AG09319 (cell line): ENCODE measurements at places on chromosomes 11 and 22.

GRCh38 chr11:16791191-16791961 is 52.9 kb downstream of the C11orf58 start:
- peak; percentile 62 for DNase-seq

- DNase-seq = no peak
Observed at GRCh38 chr11:35282221-35282882, 137.0 kb downstream of the SLC1A2 start.

- DNase-seq = no peak
Observed at GRCh38 chr11:116233561-116233960, 539.2 kb downstream of the BUD13 start.

DNA sequence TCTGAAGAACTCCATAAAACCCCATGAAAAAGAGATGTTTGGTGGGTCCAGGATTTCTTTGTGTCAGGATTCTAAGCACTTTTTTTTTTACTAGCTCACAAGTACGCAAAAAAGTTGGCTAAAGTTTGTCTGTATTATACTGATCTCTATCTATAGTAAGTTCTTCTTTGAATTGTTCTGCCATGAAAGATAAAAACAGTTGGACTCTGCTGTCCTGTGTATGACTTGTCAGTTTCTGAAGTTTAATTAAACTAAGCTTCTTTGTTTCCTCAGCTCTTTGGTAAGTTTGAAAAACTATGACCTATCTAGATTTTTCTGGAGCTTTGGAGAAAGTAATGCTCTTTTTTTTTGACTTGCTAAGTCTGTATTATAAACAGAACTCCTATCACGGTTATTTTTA is 812.2 kb upstream of the LUZP2 start:
- no peak for DNase-seq

DNA sequence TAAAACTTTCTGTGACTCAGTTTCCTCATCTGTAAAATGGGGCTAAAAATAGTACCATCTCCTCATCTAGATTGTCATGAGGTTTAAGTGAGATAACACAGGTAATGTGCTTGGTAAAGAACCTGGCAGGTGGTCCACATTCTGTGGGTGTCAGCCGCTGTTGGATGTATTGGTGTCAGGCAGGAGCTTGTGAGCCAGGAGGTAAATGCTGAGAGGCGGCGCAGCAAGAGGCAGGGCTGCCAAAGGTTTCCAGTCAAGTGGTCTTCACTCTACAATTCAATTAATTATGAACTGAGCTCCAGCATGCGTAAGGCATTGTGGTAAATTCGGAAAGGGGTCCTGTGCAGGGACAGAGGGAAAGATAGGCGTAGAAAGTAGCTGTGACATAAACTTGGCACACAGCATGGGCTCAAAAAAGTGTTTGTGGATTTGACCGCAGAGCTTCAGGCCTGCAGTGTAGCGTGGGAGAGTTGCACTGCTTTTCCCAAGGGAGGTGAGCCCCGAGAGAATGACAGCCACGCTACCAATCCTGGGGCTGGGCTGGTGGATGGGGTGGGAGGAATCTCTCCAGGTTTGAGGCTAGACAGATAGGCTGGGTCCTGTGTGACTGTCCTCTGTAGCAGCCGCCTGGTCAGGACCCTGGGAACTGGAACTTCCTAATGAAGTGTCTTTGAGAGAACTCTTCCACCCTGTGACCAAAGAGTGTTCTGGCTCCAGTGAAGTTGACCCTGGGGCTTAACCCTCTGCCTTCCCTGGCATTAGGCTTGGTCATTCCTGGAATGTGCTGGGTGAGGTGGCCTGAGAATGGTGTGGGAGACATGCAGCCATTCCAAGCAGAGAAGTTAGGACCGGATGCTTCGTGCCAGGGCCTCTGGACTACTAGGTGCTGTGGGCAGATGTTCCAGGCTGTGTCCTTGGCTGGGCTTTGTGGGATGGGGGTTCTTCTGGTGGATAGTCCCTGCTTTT is 122.4 kb downstream of the FEZ1 start:
- no peak for DNase-seq

- DNase-seq = no peak
Observed at GRCh38 chr11:98300719-98301118, 720.0 kb upstream of the CNTN5 start.

GRCh38 chr11:7538031-7538430 is 24.2 kb downstream of the PPFIBP2 start:
- no peak for DNase-seq

DNA sequence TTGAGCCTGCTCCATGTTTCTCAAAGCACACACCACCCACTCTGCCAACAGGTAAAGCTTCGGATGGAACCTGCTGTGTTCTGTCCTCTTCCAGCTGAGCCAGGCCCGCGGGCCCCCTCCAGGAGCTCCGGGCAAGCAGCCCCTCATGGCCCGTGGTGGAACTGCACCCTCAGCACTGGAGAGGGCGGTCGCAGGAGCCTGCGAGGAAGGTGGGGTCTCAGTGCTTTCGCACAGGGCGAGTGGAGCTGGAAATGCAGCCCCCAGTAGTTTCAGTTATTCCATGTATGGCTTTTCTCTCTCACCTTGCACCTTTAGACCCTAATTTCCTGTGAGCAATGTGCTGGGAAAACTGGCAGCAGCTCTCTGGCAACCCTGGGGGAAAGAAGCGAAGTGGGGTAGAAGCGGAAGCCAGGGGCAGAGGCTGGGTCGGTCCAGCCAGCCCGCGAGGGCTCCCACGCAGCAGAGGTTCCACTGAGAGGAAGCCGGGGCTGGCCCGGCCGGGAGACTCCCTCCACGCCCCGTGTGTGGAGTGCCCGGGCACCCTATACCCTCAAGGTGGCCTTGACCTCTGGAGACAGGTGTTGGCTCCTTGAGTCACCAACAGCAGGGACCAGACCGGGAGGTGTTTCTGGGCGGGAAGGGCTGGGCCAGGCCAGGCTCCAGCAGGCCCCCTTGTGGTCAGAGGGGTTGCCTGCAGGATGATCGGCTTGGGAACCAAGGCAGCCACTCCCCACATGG is 119.9 kb upstream of the TMEM45B start:
- DNase-seq = no peak

- peak; percentile 69 for DNase-seq
Observed at GRCh38 chr11:108559340-108559739, 34.2 kb downstream of the EXPH5 start.

DNA sequence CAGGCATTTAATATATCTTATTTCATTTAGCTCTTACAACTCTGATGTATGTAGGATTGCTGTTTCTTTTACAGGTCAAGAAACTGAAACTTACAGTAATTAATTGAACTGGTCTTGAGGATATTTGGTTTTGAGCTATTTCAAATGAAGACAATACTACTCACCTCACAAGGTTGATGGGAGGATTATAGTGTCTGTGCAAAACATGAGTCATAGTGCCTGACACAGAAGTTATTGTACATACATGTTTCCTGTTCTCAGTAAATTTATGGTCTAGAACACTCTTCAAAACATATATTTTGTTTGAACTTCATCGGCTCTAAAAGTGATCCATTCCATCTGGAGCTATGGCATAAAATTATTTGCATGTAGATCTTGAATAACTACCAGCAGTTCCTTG is 61.9 kb downstream of the CECR2 start:
- no peak for DNase-seq

- no peak for DNase-seq
Observed at GRCh38 chr22:41687901-41688364, 734 bp downstream of the SNU13 start.

DNA sequence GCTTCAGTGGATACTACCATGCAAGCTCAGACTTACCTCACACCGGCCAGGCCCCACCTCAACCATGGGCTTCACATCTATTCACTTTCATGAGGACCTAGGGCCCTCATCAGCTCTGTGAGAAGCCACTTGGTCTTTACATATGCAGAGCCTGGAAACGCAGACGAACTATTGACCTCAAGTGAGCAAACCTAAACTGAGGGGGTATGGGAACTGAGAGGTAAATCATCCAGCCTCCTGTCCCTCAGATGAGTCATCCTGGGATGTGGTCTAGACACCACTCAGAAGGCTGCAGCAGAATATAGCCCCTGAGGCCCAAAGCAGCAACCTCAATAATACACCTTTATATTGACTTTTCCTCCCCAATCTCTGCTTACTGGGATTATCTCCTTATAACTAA is 578.0 kb downstream of the INSC start:
- DNase-seq = no peak

GRCh38 chr22:20431511-20432192 is 6.0 kb downstream of the SCARF2 start:
- no peak for DNase-seq

DNA sequence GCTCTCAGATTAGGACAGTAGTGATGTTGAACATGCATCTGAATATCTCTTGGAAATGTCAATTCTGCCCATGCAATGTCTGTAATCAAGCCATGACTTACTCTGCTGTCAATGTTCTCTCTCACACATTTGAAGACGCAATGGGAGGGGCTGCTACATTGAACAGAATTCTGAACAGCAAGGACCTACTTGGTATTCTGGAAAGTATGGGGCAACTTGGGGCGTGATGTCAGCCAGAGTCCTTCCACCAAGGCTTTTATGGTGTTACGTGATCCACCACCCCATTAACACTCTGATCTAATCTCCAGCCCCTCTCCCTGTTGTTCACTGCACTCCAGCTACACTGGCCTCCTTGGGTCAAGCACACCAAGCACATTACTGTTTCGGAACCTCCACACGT is 7.1 kb upstream of the CD59 start:
- DNase-seq = no peak

GRCh38 chr11:39589391-39589790 is 1870.1 kb downstream of the LRRC4C start:
- no peak for DNase-seq

- no peak for DNase-seq
Observed at GRCh38 chr11:72329526-72329925, 85.5 kb upstream of the PHOX2A start.

GRCh38 chr22:38766076-38766777 is 10.4 kb upstream of the SUN2 start:
- no peak for DNase-seq

GRCh38 chr11:83024270-83024854 is 47.3 kb downstream of the RAB30 start:
- no peak for DNase-seq

GRCh38 chr22:20652582-20652981 is 121.3 kb upstream of the SERPIND1 start:
- DNase-seq = no peak

DNA sequence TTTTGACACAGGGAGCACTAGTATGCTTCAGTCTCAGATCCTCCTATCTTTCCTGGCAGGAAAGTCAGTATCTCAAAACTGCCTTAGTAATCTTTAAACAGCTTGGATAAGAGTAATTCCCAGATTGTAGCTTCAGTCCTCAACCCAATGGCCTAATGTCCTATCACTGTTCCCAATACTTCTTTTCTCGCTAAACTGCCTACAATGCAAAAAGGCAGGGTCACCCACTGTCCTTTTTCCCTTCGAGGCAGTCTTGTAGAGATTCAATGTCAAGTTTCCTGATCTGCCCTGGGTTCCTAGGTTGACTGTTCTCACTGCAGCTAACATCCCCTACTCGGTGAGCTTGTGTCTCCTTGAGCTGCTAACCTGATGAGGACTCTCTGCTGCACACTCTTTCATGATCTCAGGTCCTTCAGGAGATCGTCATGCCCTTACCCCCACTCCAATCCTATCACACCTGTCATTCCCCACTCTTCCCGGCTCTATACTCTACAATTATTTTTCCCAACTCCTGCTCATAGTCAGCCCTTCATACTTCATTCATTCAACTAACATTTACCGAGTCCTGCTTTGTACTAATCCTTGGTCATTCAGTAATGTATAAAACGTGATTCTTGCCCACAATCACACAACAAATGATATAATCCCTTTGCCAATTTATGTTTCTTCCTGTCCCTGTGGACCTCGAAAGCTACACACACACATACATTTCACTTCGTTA is 904 bp downstream of the C2CD3 start:
- no peak for DNase-seq

DNA sequence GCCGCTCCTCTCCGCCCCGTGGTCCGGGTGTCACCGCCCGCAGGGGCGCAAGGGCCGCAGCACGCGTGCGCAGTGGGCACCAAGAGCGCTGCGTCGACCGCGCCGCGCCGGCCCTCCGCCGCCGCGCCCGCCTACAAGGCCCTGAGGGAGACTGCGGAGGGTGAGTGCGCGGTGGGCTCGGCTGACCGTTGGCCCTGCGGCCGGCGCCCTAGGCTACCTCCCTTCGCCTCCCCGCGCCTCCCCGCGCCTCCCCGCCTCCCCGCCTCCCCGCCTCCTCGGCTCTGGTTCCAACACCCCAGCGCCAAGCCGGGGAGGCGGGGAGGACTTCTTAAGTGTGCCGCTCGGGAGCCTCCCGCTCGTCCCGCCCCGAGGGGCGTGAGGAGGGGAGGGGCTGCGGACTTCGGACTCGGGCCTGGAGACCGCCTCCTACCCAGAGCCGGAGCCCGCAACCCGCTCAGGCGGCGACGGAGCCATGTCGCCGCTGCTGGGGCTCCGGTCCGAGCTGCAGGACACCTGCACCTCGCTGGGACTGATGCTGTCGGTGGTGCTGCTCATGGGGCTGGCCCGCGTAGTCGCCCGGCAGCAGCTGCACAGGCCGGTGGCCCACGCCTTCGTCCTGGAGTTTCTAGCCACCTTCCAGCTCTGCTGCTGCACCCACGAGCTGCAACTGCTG is at the start of gene AQP11:
Gene AQP11 (plus strand): TSS at position 433 of the 673 bp plus-strand sequence. CDS start 40 bp downstream, at position 473.
- DNase-seq = peak; percentile 62

DNA sequence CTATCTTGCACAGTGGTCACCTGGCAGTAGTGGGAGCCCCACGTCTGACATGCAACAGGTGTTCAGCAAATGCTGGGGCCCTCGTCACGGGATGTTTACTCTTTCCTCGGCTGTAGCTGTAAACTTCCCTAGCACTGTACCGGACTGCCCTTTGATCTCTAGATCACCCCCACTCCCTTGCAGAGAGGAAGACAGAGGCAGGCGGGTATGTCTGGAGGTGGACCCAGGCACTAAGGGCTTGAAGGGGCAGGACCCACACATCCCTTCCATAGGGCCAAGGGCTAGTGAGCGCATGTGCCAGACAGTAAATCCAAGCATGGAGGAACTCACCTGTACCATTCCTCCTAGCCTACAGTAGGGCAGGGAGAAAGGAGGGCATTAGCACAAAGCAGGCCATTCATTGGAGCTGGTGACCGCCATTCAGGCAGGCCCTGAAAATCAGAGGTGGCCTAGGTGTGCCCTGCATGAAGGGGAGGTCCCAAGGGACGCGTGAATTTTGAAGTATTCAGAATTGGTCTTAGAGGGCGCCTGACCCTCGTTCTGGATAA is 1.9 kb upstream of the SMTN start:
- no peak for DNase-seq

- no peak for DNase-seq
Observed at GRCh38 chr11:125062931-125063428, at the start of gene SLC37A2. Gene SLC37A2, plus strand, starts transcription at chr11:125063305. Its CDS starts 63 bp downstream, at chr11:125063368.

DNA sequence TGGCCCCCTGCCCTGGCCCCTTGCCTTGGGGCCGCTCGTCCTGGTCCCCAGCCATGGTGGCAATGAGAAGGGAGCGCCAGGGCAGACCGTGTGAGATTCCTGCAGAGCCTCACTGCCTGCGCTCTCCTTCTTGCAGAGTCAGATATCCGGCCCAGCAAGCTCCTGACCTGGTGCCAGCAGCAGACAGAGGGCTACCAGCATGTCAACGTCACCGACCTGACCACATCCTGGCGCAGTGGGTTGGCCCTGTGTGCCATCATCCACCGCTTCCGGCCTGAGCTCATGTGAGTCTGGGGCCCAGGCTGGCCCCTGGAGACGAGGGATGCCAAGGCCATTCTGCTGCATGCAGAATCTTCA is 114.1 kb downstream of the MICAL2 start:
- no peak for DNase-seq
